ENCODE measurements at places on chromosomes 16 and 17.

DNA sequence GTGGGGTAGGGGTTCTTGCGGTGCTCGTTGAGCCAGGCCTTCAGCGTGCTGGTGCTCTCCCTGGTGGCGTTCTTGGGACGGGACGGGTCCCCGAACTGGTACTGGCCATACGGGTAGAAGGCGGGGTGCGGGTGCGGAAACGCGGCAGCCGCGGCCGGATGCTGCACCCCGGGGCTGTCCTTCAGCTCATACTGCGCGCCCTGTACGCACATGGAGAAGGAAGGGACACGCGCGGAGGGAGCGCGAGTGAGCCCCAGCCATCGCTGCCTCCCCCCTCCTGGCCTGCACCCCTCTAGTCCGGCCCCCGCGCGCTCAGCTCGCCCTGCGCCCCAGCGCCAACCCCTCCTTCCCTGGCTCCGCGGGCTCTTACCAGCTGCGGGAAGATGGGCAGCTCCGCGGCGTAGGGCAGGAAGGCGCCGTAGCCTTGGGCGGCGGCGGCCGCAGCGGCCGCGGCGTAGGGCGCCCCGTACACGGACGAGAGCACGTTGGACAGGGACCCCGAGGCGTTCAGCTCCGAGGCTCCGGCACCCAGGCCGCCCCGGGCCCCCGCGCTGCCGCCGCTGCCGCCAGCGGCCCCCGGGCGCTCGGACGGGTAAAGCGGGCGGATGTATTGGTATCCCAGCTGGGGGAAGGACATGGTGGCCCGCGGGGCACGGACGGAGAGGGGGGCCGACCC, 1.0 kb downstream of the IRX3 start:
- DNase-seq = no peak

- DNase-seq = no peak
These were observed 30.9 kb upstream of the KCNJ12 start for GRCh38 chr17:21345236-21345635.

GRCh38 chr16:27253526-27253930, 15.0 kb downstream of the NSMCE1 start:
- no peak for DNase-seq

- DNase-seq = no peak
These were observed 77.1 kb upstream of the RCVRN start for GRCh38 chr17:9982159-9982558.

GRCh38 chr17:79804856-79805696, 8.2 kb upstream of the CBX8 start:
- no peak for DNase-seq

DNA sequence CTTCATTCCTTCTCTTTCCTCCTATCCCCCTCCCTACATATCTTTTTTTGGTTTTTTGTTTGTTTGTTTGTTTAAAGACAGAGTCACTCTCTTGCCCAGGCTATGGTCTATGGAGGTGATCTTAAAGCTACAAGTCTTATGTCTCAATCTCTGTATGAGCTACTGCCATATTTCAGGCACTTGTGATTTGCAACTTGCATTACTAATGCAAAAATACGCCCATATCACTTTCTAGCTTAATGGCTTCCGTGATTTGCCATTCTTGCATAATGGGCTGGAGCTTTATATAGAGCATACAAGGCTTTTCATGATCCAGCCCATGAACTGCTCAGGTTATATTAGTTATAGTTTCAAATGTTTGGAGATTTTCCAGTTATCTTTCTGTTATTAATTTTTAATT, 7.5 kb downstream of the CFAP97D1 start:
- DNase-seq = no peak

- no peak for DNase-seq
These were observed 558 bp upstream of the CHMP6 start for GRCh38 chr17:80990921-80991644.

GRCh38 chr16:11084484-11084875, 140.1 kb downstream of the CLEC16A start:
- no peak for DNase-seq

DNA sequence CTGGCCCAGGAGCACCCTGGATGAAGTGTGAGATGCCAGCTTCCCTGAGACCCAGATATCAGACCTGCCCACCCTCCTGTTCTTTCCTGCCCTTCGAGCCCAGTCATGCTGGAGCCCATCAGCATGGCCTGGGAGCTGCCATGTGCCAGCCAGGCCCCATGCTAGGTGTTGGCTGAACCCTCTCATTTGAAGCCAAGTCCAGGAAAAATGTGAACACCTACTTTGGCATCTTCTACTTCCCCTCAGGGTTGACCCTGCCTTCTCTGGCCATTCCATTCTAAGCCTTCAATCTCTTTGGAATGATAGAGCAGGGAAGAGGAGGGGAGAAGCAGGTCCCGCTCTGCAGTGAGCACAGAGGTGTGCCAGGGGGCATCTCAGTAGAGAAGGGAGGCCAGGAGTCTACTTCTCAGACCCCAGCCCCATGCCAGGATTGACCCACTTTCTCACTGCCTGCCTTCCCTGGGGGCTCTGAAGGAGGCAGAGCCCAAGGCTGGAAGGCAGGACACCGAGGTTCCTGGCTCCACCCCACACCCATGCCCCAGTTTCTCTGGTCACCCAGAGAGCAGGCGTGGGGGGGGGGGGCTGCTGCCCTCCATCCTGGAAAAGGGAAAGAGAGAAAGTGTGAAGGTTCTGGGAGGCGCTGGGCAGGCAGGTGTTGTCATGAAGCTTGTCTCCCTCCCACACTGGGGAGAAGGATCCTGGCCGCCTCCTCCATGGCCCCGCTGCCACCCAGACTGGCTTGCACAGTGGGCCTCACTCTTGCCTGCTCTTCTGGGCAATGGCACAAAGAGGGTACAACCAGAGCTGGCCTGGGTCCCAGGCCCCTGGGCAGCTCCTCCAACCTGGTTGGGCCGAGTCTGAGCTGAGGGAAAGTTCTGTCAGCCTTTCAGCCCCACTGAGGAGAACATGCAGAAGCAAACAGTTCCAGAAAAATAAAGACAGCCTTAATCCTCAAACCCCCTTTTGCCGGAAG, 9.3 kb downstream of the HDAC5 start:
- DNase-seq = no peak

GRCh38 chr17:19302791-19303331, 59.7 kb downstream of the B9D1 start:
- no peak for DNase-seq

- no peak for DNase-seq
These were observed 30.6 kb downstream of the FAM20A start for GRCh38 chr17:68570526-68570925.

- no peak for DNase-seq
These were observed 6.4 kb downstream of the ZFPM1 start for GRCh38 chr16:88459366-88460073.

GRCh38 chr16:81995651-81996050, 15.6 kb downstream of the SDR42E1 start:
- no peak for DNase-seq

GRCh38 chr16:22625967-22626366, 115.3 kb downstream of the NPIPB5 start:
- no peak for DNase-seq

GRCh38 chr16:53035176-53035942, 17.3 kb downstream of the CHD9NB start:
- DNase-seq = no peak

DNA sequence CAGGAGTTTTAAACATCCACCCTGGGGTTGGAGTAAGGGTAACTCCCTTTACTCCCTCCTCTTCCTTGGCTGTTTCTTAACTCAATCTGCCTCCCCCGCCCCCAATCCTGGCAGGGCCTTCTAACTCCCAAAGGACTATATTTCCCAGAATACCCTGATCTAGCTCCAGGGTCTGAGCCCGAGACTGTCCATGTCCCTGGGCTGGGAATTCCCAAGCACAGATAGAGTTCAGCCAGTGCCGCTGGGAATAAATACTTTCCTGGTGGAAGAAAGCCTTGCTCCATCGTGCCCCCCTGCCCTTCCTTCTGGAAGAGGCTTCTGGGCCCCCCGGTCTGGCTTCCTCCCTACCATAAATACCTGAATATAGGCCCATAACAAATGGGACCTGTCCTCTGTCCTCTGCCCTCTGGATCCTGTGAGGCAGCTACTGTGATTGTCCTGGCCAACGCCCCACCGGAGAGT, 10.2 kb downstream of the BAHCC1 start:
- no peak for DNase-seq

- DNase-seq = peak; percentile 7
These were observed 17.8 kb downstream of the PLLP start for GRCh38 chr16:57266531-57267260.

- no peak for DNase-seq
These were observed 173.6 kb downstream of the IRF8 start for GRCh38 chr16:86072328-86073102.

DNA sequence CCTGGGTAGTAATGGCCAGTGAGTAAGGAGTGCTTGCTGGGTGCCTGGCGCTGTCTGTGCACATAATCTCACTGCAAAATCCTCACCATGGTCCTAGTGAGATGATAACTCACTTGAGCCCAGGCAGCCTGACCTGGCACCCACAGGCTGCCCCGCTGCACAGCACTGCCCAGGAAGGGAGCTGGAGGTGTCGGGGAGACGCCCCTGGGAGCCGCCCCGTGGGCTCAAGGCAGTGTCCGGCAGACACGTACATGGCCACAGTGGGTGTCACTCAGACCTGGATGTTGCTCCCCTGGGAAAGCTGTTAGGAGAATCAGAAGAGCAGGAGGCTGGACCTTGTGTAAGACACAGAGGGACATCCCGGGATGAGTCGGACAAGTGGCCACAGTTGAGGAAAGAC, 44.2 kb downstream of the BEAN1 start:
- no peak for DNase-seq

DNA sequence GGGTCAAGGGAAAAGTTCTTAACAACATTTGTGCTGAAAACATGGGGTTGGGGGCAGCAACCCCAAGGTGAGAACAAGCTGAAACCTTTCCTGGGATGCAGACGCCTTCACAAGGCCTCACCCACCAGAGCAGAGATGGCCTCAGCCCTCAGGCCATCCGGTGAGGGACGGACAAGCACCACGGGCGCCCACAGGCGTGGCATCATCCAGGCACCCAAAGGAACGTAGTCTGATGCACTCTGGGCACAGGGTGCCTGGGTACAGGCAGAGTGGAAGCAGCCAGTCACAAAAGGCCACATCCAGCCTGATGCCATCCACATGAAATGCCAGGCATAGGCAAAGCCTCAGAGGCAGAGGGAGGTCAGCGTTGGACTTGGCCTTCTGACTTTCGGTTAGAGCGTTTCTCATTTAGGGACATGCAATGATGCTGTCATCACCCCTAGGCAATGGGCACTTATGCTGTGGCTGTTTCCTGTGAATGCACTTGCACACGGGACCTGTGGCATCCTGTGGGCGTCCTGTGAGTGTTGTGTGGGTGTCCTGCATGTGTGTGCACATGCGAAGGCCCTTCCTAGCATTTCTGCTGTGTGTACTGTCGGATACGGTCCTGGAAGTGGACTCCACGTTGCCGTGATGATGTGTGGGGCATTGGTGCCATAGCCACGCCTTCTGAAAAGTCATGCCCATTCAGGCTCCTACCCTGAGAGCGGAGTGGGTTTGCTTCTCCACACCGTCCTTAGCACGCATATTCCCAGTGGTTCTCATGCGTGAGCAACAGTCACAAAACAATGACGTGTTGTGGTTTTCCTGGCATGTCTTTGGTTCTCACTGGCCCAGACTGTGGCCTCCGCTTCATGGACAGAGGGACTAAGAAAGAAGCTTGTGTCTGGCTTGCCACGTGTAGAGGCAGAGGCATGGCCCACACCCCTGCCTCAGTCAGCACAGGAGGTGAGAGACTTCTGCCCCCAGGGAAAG, 52.7 kb upstream of the ZNF469 start:
- no peak for DNase-seq

GRCh38 chr16:20889625-20890275, 10.4 kb downstream of the DCUN1D3 start:
- DNase-seq = no peak

GRCh38 chr16:75107505-75107904, 9.1 kb downstream of the LDHD start:
- DNase-seq = no peak

DNA sequence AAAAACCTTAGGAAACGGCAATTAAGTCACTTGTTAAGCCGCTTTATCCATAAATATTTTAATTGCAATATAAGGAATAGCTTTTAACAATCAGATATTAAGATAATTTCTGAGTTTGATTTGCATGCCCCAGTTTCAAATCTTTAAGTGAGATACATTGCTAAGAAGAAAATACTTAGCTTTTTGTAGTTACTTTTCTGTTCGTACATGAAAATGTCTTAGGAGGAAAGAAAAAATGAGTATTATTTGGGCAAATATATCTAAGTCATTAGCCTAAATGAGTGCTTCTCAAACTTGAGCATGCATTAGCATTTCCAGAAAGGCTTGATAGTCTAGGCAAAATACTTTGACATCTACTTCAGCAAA, 6.4 kb downstream of the ZNF207 start:
- DNase-seq = no peak

DNA sequence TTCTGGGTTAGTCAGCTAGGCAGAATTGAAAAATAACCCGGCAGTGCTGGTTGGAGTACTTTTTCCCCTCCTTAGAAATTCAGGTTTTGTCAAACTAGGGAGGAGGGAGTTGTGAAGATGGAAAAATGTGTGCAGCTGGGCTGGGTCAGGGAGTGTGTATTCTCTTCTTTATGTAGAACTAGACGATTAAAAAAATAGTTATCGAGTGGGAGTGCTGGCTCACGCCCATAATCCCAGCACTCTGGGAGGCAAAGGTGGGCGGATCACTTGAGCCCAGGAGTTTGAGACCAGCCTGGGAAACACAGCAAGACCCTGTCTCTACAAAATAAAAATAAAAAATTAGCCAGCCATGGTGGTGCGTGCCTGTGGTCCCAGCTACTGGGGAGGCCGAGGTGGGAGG, 106.4 kb downstream of the GNAO1 start:
- DNase-seq = no peak

DNA sequence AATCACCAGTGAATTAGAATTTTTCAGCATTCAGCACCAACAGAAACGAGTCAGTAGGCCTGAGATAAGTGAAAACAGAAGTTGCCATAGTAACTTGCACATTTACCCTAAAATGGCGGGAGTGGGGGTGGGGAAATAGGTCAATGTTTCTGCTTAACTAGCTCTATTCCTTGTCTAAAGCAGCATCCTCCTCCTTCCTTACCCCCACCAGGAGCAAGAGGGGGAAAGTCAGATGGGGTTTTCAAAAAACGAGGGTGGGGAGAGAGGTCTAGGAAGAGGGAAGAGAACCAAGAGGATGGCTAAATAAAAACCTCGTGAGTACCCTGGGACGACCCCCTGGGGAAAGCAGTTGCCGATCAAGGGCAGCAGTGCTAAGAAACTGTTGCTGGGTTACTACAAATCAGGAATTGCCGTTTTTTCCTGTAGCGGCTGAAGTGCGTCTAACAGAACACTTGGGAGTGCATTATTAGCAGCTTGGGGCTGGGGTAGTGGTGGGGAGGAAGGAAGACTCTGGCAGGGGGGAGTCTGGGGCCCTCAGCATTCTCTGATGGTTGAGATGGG, 34.4 kb upstream of the MNT start:
- DNase-seq = no peak

- no peak for DNase-seq
These were observed 31.0 kb downstream of the TBX21 start for GRCh38 chr17:47763913-47764582.

- DNase-seq = no peak
These were observed 68.5 kb upstream of the CDH5 start for GRCh38 chr16:66298006-66298405.

- DNase-seq = no peak
These were observed 40.8 kb upstream of the VPS4A start for GRCh38 chr16:69270395-69270794.

GRCh38 chr17:67636834-67637520, 80.8 kb upstream of the NOL11 start:
- DNase-seq = no peak

GRCh38 chr16:20318006-20318405, 9.3 kb downstream of the GP2 start:
- DNase-seq = no peak

Measured in stimulated activated CD8-positive, alpha-beta memory T cell treated with anti-CD3 and anti-CD28 coated beads, Interleukin-4, amount 100 ng/mL, for 1 hour (primary cell).